Neural progenitor cell (in vitro differentiated cells): ENCODE measurements at places on chromosomes 4 and X. TPM values are rescaled to one million over a fixed set of nuclear protein-coding genes. Genes with fewer than 3 reads are reported as not detected.

Gene SRPX2
- total RNA-seq = 0.11 TPM in 1 of 2 replicates, not detected in the other

GRCh38 chr4:107561481-107561880, 158.6 kb downstream of the PAPSS1 start:
- no peak for DNase-seq

DNA sequence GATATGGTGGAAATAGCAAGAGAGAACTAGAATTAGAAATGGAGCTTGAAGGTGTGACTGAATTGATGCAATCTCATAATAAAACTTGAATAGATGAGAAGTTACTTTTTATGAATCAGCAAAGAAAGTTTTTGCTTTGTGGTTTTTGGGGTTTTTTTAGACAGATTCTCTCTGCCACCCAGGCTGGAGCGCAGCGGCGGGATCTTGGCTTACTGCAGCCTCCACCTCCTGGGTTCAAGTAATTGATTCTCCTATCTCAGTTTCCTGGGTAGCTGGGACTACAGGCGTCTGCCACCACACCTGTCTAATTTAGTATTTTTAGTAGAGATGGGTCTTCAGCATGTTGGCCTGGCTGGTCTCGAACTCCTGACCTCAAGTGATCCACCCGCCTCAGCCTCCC, 23.7 kb upstream of the NEIL3 start:
- no peak for DNase-seq

DNA sequence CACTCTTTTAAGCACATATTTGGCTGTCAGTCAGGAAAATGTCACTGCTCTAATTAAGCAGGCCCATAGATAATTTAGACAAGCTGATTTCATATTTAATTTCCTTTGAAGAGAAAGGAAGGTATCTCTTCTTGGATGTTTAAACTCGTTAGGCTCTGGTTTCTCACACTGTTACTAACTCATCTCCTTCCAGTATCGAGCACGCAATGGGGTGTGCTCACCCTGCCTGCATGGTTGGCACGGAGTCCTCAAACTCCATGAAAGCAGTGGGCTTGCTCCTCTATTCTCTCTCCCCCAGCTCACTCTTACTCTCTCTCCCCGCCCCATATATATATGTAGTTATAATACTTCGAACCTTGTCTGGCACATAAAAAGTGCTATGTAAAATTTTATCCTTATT, 76.9 kb downstream of the EGF start:
- no peak for DNase-seq
